ENCODE measurements at places on chromosomes 4 and X.

DNA sequence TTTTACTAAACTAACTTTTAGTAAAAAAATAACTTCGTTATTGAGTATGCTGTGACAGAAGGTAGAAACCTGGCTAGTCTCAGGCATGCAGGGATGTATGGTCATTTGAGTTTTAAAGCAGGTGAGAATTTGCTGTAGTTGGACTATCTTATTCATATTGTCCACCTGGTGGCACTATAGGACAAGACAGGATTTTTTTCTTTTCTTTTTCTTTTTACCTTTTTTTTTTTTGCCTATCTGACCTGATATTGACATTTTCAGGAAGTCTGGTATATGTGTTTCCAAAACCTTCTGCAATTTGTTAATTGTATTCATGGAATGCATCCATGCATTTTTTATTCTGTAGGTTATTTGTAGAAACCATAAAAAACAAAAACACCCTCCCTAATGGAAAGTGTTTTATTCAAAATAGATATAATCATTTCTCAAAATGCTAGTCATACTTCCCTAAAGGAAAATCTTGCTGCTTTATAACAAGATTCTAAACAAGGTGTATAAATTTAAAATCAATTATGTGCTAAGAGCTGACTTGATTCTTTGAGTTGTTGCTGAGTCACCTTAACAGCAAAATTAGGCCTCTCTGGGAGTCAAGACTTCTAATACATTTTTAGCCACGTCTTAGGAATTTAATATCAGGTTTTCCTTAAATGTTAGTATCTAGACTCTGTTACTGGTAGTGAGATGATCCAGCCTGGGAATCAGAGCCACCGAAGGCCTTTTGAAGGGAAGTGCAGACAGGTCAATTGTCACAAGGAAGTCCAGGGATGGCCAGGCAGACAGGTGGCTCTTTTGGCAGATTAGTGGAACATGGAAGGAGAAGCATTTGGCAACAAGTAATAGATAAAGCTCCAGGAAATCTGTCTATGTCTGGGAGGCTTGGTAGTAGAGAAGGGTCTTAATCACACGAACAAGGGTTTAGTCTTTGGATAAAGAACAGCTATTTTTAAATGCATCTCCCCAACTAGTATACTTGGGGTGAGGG lies 201.3 kb upstream of the GNPDA2 start:
- DNase-seq = no peak

DNA sequence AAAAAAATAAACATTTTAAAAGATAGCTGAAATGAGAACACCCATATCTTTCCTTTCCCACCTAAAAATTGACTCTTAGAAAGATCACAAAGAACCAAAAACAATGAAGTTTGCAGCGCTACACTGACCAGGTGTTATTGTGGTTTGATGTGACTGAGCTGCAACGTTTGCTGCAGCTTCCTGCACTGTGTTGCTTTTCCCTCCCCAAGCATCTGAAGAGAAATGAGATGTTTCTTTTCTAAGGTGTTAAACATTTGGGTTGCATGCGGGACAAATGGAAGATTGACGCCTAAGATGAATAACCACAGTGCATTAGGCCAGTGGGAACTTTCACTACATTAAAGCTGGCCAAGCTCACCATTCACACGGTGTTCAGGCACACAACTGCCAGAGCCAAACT lies 8.9 kb downstream of the LEF1 start:
- DNase-seq = no peak

DNA sequence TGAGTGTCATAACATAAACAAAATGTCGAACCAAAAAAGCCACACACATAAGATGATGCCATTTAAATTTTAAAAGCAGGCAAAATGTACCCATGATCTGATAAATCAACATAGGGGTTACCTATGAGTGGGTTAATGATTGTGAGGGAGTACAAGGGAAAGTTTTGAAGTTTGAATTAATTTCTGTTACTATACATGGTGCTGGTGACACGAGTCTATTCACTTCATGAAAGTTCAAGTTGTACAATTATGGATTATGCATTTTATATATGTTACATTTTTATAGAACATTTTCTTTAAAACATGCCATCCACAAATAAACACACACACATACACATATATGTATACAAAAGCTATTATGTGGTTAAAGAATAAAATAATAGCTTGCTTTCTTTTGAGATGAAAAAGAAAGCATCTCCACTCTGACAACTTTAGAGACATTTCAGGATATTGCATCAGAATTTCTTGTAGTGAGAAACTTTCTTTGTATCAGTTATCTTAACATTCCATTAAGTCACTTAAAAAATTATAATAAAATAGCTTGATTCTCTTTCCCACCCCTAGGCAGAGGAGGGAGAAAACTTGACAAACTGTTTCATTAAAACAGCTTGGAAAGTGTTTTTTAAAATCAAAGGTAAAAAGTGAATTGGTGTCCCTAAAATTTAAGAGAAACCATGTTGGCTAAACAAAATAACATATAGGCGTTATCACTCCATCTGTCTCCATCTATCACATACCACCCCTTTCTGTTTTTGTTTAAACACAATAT lies 891.8 kb upstream of the NDST4 start:
- no peak for DNase-seq

DNA sequence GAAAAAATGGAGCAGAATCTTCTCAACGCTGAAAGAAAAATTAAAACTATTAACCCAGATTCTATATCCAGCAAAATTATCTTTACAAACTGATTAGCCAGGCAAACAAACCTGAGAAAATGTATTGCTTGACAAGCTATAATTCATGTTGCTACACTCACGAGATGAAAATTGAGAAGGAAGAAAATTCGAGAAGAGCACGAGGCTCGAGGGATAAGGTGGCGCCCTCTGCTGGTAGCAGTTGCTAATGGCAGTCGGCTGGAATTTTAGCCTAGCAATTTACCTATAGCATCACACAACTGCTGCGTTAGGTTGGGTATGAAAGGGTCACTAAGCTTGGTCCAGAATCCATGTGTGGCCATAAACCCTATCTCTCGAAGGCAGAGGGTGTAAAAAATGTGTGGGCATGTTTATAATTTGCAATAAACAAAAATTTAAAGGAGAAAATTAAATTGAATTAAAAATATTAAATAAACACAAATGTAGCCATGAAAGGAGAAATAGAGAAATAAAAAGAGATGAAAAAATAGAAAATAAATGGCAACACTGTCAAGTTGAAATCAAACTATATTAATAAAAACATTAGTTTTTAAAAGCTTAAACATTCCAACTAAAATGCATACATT lies 126.6 kb downstream of the PPP4R3C start:
- peak; percentile 0 for DNase-seq

DNA sequence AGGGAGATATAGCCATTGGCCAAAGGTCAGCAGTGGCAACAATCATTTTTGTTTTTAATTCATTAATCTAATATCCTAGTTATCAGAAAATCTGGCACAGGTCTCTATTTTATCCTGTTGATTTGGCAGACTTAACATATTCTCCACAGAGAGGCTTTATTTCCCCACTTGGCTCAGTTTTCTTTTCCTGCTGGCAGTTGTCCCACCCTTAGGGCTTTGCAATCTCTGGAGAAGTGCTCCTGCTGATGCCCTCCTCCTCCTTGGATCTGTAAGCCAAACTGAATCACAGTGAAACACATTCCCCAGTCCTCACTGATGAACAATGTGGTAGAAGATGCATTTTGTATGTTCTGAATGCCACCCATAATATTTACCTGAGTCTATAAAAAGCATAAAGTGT lies 889.7 kb downstream of the PDHA2 start:
- DNase-seq = no peak

DNA sequence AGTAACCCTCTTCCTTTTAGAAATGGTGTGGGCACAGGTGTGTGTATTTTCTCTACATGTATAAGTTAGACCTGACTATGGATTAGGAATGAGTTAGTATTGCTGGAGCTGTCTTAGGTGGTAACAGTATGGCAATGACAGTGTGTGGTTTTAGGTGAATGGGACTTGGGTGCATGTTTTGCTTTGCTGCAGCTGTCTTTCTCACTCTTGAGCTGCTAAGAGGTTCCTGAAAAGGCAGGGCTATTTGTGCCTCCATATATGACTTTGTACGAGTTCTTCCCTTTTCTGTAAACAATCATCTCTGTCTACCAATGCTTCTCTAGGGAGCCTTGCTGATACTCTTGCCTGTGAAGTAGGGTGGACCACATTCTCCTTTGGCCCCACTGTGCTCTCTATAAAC lies 234.8 kb upstream of the HHIP start:
- no peak for DNase-seq

GRCh38 chrX:12128017-12128416 lies 10.3 kb upstream of the FRMPD4 start:
- no peak for DNase-seq

DNA sequence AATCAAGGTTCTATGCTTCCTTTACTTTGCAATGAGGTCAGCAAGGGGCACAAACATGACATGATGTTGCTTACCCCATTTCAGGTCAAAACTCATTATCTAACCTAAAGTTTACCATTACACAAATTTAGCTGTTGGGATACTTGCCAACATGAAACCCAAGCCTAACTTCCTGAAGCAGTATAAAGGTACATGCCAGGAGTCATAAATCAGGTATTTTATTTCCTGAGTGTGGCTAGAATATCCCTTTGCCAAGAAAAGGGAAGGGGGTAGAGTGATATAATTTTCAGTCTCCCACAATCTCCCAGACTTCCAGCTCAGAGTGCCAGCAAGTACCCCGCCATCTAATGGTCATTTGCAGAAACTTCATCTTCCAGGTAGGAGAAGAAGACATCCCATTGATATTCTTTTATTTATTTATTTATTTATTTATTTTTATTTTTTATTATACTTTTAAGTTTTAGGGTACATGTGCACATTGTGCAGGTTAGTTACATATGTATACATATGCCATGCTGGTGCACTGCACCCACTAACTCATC lies 136.6 kb downstream of the NEXMIF start:
- no peak for DNase-seq

- DNase-seq = no peak
Measured at GRCh38 chrX:19695884-19696283, 180.6 kb upstream of the MAP3K15 start.

Measured in hypothalamus (tissue), 51 donors.